ENCODE measurements at places on chromosomes 13 and 19.

GRCh38 chr13:69948016-69948415 is 159.6 kb upstream of the ATXN8OS start:
- DNase-seq: no peak

DNA sequence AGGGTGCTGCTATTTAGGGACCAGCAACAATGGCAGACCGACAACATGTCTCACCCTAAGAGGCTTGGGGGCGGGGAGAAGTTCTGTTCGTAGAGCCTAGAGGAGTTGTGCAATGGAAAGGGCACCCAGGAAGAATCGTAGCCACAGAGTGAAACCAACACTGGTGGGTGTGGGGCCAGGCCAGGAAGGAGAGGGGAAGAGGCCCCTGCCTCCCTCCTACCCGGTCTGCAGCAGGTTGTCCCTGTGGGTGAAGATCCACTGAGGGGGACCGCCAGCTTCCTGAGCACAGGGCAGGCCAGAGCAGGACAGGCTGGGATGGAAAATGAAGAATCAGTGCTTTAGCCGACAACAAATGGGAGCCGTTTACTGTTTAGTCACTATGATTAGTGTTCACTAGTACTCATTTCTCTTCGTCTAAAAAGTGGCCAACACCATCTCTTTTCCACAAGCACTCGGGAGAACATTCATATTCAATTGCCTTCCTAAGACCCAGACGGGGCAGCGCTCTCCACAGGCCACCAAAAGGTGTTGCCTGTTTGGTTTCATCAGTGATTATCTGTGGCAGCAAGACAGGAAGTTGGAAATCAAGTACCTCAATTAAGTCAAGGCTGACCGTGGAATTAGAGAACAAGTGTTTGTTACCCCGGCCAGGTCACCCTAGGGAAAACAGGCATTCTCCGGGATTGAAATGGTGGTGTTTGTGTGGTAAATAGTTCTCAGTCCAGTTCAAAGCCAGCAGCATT is 1.1 kb upstream of the ATP11A start:
- peak; percentile 46 for DNase-seq

GRCh38 chr13:89790696-89791095 is 1556.8 kb upstream of the MIR17HG start:
- DNase-seq: no peak

- no peak for DNase-seq
Measured at GRCh38 chr13:52848455-52849195, at the start of gene PCDH8. Gene PCDH8 (minus strand): TSS chr13:52848640. CDS start chr13:52848436, 204 bp downstream.

- DNase-seq: no peak
Measured at GRCh38 chr19:38921420-38922274, 8.9 kb downstream of the SARS2 start.

GRCh38 chr19:50025794-50026549 is at the start of gene ZNF473:
Gene ZNF473 (plus strand): TSS chr19:50026005. CDS start chr19:50031083, 5,078 bp downstream.
- DNase-seq: peak; percentile 89

GRCh38 chr19:2455851-2456570 is 748 bp downstream of the LMNB2 start:
- peak; percentile 61 for DNase-seq

DNA sequence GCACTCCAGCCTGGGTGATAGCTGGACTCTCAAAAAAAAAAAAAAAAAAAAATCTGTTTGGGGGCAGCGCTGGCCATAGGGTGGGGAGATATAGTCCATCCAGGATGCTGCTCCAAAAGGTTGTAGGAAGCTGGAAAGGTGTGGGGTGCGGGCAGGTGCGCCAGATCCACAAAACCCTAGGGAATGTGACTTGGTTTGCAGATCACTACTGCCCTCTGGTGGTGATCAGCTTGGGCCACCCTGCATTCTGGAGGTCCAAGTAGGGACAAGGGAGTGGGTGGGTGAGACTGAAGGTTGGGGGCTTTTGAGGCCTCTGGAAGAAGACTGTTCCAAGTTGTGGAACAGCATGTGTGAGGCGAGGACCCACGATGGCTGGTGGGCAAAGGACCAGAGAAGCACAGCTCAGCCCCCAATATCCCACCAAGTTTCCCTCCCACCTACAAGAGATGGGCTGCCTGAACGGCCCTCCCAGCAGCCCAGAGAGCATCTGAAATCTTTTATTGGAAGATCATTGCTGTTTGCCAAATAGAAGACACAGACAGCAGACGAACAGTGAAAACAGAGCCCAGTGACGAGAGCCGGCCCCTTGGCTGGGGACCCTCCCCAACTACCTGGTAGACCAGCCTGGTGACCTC is 10.4 kb upstream of the TYK2 start:
- peak; percentile 58 for DNase-seq

DNA sequence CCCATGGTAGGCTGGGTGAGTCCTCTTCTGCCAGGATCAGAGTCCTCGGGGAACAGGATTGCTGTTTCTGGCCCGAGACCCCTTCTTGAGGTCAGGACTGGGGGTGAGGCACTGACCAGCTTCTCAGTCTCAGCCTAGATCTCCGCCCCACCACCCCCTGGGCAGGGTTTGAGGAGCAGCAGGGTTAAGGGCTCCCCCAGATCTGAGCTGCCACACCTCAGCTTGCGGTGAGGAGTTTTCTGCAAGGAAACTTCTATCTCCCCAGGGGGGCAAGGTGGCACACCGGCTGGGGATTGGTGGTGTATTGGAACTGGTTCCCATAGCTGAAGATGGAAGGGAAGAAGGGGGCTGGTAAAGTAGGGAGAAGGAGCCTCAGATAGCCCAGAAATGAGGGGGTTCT is 19.5 kb downstream of the CHST8 start:
- DNase-seq: no peak

GRCh38 chr13:40464337-40465014 is 202.0 kb downstream of the FOXO1 start:
- DNase-seq: no peak

- DNase-seq: no peak
Measured at GRCh38 chr19:29700498-29700897, 14.6 kb downstream of the C19orf12 start.
